ENCODE measurements at places on chromosomes 12 and 14. TPM values are rescaled to one million over a fixed set of nuclear protein-coding genes. Genes with fewer than 3 reads are reported as not detected.

The ADAM21 gene
- 0.01 TPM for polyA plus RNA-seq

The FAM161B gene
- polyA plus RNA-seq = 1.6 TPM

The ARHGDIB gene
- 86.9 TPM for polyA plus RNA-seq

The SMOC1 gene
- polyA plus RNA-seq = 0.16 TPM

The VRTN gene
- not detected for polyA plus RNA-seq

The CPNE8 gene
- polyA plus RNA-seq = 2.5 TPM

The KLRD1 gene
- polyA plus RNA-seq = 0.46 TPM

The UNC79 gene
- polyA plus RNA-seq = 0.01 TPM

The TCL1B gene
- not detected for polyA plus RNA-seq

The PLD4 gene
- polyA plus RNA-seq = 0.53 TPM

The SLC38A4 gene
- 0.95 TPM for polyA plus RNA-seq
